Calu3 (cell line): ENCODE measurements at places on chromosomes 11 and 22.

DNA sequence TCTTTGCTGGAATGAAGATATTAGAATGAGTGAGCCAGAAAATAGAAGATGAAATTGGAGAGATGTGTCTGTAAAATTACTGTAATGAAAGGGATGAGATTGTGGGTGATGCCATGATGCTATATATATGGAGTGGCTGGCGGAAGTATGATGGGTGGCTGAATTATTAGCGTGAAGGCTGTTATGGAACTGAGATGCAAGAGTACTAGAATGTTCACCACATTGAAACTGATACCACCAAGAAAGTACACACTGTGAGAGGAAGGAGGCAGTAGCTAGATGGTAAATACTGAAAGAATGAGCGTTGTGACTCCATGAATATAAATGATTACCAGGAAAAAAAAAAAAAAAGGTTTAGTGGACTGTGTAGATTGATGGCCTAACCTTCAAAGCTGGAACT, 411.9 kb downstream of the CNTN5 start:
- DNase-seq = no peak

- DNase-seq = no peak
Measured at GRCh38 chr11:61870541-61871031, 20.8 kb downstream of the FADS3 start.

DNA sequence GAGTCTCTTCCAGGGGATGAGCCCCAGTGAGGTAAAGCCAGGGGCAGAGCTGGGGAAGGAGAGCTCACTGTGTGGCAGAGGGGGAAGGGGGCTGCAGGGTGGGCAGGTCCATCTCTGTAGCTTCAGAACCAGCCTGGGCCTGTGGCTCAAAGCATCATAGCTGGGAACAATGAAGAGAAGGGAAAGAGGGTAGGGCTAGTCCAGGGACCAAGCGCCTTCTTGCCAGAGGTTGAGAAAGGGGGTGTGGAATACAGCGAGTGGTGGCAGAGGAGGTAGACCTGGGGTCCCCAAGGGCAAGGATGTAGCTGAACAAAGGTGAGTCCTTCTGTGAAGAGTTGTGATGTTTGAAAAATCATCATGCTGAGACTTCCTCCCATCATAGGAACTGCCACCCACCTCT, 1.2 kb upstream of the PLA2G3 start:
- no peak for DNase-seq

DNA sequence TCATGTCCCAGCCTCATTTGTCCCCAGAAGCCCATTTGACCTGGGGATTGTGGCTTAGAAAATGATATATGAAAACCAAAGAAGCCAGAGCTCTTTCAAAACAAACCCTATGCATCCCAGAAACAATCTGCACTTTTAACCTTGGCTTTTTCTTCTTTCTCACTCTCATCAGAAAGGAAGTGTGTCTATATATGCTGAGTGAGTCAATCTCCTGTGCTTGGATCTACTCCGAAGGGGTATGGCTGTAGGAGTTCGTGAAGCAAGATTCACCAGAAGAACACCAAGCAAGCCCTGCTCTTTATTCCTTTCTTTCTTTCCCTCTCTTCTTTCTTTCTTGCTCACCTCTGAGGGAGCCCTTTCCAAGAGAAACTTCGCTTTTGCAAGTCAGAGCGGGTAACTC, 636 bp downstream of the PAMR1 start:
- no peak for DNase-seq

- no peak for DNase-seq
Measured at GRCh38 chr11:111339758-111340388, 39.2 kb downstream of the POU2AF1 start.

DNA sequence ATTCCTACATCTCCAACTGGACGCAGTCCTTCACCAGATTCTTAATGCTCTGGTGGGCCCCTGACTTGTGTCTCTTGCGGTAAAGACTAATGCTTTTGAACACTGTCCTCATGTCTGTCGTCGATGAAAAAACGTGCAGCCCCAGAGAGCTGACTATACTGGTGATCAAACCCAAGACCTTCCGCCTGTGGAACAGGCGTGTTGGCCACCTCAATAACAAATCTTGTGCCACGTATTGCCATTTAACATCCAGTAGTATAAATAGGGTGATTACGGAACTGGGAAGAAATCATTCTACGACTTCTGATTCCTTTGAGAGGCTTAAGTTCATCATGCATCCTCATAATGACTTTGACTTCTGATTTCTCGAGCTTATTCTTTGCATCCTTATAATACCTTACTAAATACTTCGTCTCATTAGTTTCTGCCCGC, 45.6 kb downstream of the OR4D9 start:
- no peak for DNase-seq
